ENCODE measurements at places on chromosomes 7 and 10. TPM values are rescaled to one million over a fixed set of nuclear protein-coding genes. Genes with fewer than 3 reads are reported as not detected.

DNA sequence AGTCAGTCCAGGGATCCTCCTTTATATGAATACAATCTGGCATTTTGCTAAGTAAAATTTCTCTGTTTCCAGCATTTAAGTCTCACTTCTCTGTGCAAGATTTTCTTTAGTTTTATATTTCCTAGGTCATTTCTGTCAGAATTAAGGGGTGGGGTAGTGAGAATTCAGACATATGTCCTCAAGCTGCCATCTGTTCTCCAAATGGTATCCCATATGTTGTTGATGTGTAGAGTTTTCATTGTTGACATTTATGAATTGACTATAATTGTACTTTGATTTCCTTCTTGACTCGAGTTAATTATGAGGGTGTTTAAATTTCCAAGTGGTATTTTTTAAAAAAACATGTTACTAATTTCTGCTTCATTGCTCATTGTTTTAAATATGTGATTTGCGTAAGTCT lies 148.8 kb downstream of the NPSR1 start:
- no peaks in the 10 kb centered on the region for H3K36me3 ChIP-seq
- H3K27me3 ChIP-seq, result no peaks in the 10 kb centered on the region
- no peaks in the 10 kb centered on the region for H3K4me1 ChIP-seq
- H3K4me3 ChIP-seq, result no peak overlapping the region
- H3K27ac ChIP-seq, result no peak overlapping the region

GRCh38 chr10:106795619-106796018 lies 368.9 kb downstream of the SORCS1 start:
- DNase-seq, result peak; percentile 70
- H3K27me3 ChIP-seq, result no peaks in the 10 kb centered on the region
- no peaks in the 10 kb centered on the region for H3K36me3 ChIP-seq
- H3K4me3 ChIP-seq, result no peak overlapping the region

DNA sequence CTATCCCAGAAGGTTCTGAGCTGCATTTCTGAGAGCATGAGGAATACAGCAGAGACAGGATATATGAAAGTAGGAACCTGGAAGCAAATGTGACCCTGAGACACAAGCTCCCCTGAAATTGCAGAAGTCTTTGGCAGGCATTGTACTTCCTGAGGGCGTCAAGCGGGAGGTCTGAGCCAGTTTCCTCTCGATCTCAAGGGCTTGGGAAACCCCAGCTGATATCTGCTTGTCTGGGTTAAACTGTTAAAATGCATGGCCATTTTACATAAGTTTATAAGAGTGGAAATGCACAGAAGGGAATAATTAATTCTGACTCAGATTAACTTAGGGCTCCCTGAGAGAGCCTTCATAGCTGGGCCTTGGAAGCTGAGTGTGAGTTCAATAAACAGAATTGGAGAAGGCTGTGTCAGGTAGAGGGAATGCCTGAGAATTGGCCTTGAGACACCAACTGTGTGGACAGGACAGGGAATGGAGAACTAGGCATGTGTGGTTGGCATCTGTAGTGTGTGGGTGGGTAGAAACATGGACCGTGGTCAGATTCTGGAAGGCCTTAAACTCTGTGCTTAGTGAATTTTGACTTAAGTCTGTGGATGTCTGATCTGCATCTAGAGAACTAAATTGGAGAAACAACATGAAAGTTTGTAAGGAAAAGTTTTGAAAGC lies 53.3 kb downstream of the WIPF3 start:
- H3K4me1 ChIP-seq, result peaks cover 33% of the 10 kb centered on the region
- H3K4me3 ChIP-seq, result no peak overlapping the region
- no peak overlapping the region for H3K27ac ChIP-seq
- DNase-seq, result no peak

HSPA12A gene
- 7.9 TPM for total RNA-seq

- no peaks in the 10 kb centered on the region for H3K27me3 ChIP-seq
- H3K27ac ChIP-seq, result no peak overlapping the region
- H3K36me3 ChIP-seq, result no peaks in the 10 kb centered on the region
- no peak for DNase-seq
- H3K4me1 ChIP-seq, result no peaks in the 10 kb centered on the region
- no peak overlapping the region for H3K4me3 ChIP-seq
Measured at GRCh38 chr7:51577390-51577789, 260.8 kb upstream of the COBL start.

DNA sequence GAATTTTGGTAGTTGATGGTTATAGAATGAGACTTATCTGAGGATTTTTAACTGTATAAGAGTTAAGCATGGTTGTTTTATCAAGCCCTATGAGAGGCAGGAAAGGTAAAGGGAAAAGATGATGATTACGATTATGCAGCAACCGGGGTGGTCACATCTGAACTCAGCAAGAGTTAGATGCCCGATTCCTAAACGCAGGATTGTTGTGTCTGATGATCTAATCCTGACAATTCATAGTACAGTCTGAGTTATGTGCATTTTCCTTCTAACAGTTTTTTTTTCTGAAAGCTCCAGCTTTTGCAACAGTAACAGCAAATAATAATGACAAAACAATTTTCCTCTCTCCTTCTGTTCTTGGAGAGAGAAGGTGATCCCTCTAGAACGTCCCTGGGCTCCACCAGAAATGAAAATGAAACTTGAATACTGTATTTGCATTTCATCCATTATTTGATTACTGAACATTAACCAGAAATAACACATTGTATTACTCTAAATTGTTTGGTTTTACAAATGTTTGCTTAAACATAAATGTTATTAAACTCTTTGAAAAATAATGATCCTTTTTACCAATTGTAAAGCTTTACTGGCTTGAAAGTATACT lies 176.5 kb upstream of the CCDC6 start:
- DNase-seq, result no peak
- no peaks in the 10 kb centered on the region for H3K4me1 ChIP-seq
- no peak overlapping the region for H3K4me3 ChIP-seq

DNA sequence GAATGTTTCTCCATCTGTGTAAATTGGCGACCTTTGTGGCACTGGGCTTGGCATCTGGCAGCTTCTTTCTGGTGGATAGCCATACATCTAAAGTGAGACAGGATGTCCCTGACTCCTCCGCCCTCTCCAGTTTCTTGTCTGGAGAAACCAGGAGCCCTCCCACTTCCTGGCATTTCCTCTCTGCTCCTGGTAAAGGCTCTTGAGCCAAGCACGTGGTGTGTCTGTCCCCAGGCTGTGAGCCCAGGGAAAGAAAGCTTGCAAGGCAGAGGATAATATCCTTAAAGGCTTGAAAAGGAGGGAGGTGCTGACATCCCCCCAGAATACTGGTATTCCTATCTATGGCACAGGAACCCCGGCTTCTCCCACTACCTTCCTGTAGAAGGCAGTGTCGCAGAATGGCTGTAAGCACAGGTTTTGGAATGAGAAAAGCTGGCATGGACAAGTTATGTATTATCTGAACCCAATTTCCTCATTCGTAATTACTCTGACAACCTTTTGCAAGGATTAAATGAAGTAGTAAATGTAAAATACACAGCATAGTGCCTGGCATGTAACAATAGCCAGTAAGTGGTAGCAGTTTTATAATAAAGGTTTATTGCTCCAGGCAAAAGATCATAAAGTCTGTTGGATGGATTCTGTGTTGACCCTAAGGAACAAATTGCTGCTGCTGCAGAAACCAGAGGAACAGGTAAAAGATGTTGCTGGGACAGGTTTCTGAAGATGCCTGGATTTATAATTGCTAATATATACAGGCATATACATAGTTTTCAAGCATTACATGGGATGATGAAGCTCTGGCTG lies 11.8 kb upstream of the ACSL5 start:
- no peaks in the 10 kb centered on the region for H3K36me3 ChIP-seq
- no peaks in the 10 kb centered on the region for H3K27me3 ChIP-seq
- H3K27ac ChIP-seq, result peak overlapping the region; percentile 83
- DNase-seq, result no peak
- no peak overlapping the region for H3K4me3 ChIP-seq
- H3K4me1 ChIP-seq, result peaks cover 46% of the 10 kb centered on the region

SRGN gene
- 0.68 TPM for total RNA-seq

DNA sequence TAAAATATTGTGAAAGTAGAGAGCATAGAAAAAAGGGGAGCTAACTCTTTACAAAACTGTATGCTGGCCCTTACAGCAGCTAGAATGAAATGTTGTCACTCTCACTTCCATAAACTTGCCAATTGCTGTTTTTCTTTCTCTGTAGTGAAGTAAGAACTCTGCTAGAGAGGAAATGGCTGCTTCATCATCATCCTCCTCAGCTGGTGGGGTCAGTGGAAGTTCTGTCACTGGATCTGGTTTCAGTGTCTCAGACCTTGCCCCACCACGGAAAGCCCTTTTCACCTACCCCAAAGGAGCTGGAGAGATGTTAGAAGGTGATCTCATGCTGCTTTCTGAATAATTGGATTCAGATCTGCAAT lies 7.6 kb upstream of the ASCC1 start:
- no peak overlapping the region for H3K4me3 ChIP-seq
- no peaks in the 10 kb centered on the region for H3K36me3 ChIP-seq
- H3K27ac ChIP-seq, result no peak overlapping the region

WNT16 gene
- 2.8 TPM for total RNA-seq

- no peak for DNase-seq
- H3K27me3 ChIP-seq, result no peaks in the 10 kb centered on the region
- H3K27ac ChIP-seq, result no peak overlapping the region
Measured at GRCh38 chr10:27801171-27801785, 55.7 kb upstream of the MKX start.

AEBP1 gene
- 26.7 TPM for total RNA-seq

DNA sequence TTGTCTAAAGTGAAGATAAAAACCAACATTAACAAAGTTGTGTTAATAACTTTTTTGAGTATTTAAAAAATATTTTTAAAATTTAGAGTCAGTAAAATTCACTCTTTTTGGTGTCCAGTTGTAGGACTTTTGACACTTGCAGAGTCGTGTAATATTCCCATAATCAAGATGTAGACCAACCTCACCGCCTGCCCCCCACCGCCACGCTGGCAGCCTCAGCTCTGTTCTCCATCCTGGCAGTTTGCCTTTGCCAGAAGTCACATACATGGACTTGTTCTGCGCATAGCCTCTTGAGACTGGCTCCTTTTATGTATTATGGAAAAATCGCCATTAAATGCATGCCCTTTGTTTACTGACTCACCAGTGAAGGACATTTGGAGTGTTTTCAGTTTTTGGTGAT lies 27.3 kb upstream of the SYCE1 start:
- no peak overlapping the region for H3K4me3 ChIP-seq
- no peak overlapping the region for H3K27ac ChIP-seq
- H3K4me1 ChIP-seq, result no peaks in the 10 kb centered on the region
- no peaks in the 10 kb centered on the region for H3K27me3 ChIP-seq
- no peaks in the 10 kb centered on the region for H3K36me3 ChIP-seq
- no peak for DNase-seq

GRCh38 chr7:104894314-104894713 lies 119.7 kb upstream of the KMT2E start:
- H3K4me1 ChIP-seq, result no peaks in the 10 kb centered on the region
- no peak for DNase-seq
- no peaks in the 10 kb centered on the region for H3K27me3 ChIP-seq
- no peaks in the 10 kb centered on the region for H3K36me3 ChIP-seq
- no peak overlapping the region for H3K27ac ChIP-seq
- H3K4me3 ChIP-seq, result no peak overlapping the region

- H3K27me3 ChIP-seq, result no peaks in the 10 kb centered on the region
- DNase-seq, result no peak
- no peak overlapping the region for H3K27ac ChIP-seq
- H3K4me3 ChIP-seq, result no peak overlapping the region
- H3K4me1 ChIP-seq, result peaks cover 3% of the 10 kb centered on the region
Measured at GRCh38 chr10:119521443-119522204, 20.9 kb downstream of the RGS10 start.

PPP1R9A gene
- 25.7 TPM for total RNA-seq

GRCh38 chr10:110506448-110506847 lies 8.7 kb downstream of the DUSP5 start:
- no peaks in the 10 kb centered on the region for H3K36me3 ChIP-seq
- H3K4me3 ChIP-seq, result no peak overlapping the region
- no peak for DNase-seq
- no peaks in the 10 kb centered on the region for H3K27me3 ChIP-seq

GRCh38 chr10:14798636-14799035 lies 23.9 kb upstream of the FAM107B start:
- no peaks in the 10 kb centered on the region for H3K36me3 ChIP-seq
- H3K27me3 ChIP-seq, result peaks cover 4% of the 10 kb centered on the region
- no peak overlapping the region for H3K4me3 ChIP-seq
- H3K4me1 ChIP-seq, result no peaks in the 10 kb centered on the region
- no peak for DNase-seq
- H3K27ac ChIP-seq, result no peak overlapping the region

DCLRE1C gene
- 11.8 TPM for total RNA-seq

- no peak overlapping the region for H3K27ac ChIP-seq
- peaks cover 13% of the 10 kb centered on the region for H3K27me3 ChIP-seq
- H3K4me1 ChIP-seq, result peaks cover 8% of the 10 kb centered on the region
- H3K4me3 ChIP-seq, result no peak overlapping the region
- H3K36me3 ChIP-seq, result no peaks in the 10 kb centered on the region
Measured at GRCh38 chr10:96516337-96516736, 2.6 kb upstream of the TLL2 start.

GRCh38 chr10:34576797-34577196 lies 238.3 kb downstream of the PARD3 start:
- H3K27me3 ChIP-seq, result no peaks in the 10 kb centered on the region
